SK-MEL-5 (cell line): ENCODE measurements at places on chromosomes 1 and 21. TPM values are rescaled to one million over a fixed set of nuclear protein-coding genes. Genes with fewer than 3 reads are reported as not detected.

Gene NECTIN4
- 0.11 and 0.21 TPM in 2 replicates for total RNA-seq

Gene CD1D
- total RNA-seq: not detected in 2 replicates

Gene HAO2
- total RNA-seq: 0.21 and 0.43 TPM in 2 replicates

Gene NCAM2
- 5.2 and 7.3 TPM in 2 replicates for total RNA-seq

Gene DYRK3
- 26.3 and 33.1 TPM in 2 replicates for total RNA-seq

Gene COL11A1
- total RNA-seq: 0.26 TPM in 1 of 2 replicates, not detected in the other

DNA sequence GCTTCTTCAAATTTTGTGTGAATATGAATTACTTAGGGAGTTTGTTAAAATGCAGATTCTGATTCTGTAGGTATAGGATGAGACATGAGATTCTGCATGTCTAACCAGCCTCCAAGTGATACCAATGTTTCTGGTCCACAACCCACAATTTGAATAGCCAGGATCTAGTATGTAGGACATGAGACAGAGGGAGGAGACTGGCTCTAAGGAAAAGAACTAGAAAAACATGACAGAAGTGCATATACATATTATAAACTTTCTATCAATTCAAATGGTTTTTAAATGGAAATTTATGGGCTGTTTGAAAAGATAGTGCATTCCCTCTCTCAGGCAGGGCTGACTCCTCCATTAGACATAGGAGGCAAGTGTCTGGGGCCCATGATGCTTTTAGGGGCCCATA, 33.9 kb upstream of the NPL start:
- no peak for DNase-seq

GRCh38 chr1:80925130-80925805, 875.5 kb upstream of the ADGRL2 start:
- DNase-seq: no peak

GRCh38 chr1:81671038-81671437, 129.7 kb upstream of the ADGRL2 start:
- DNase-seq: no peak

GRCh38 chr1:86997538-86997937, 83.1 kb downstream of the HS2ST1 start:
- DNase-seq: no peak

DNA sequence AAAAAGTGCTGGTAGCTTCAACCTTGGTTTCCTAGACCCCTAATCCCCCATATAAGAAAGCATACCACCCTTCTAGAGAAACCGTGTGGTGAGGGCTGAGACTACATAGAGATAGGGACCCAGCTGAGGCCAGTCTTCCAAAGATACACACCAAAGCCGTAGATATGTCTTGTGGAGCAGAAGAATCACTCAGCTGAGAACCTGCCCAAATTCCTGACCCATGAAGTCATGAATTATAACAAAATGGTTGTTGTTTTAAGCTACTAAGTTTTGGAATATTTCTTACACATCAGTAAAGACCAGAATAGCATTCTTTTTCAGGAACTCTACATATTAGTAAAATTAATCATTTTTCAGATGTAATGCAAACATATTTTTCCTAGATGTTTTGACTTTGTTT, 3.3 kb upstream of the SNRPE start:
- DNase-seq: peak; percentile 22

DNA sequence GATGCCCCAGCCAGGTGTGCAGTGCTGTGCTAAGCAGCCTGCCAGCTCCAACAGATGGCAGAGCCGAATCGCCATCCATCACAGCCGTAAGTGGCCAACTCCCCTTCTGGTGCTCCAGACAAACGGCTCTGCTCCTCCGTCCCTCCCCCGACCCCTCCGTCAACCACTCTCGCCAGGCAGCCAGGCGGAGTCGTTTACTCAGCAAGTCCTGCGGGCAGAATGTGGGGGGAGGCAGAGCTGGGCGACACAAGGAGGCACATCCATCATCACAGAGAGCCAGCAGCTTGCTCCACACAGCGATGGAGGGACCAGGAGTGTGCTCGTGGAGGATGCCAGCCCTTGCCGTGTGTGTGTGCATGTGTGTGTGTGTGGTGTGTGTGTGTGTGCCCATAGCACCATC, 206.6 kb upstream of the GRIK3 start:
- DNase-seq: no peak

- no peak for DNase-seq
Measured at GRCh38 chr1:182570611-182570970, 18.5 kb downstream of the RNASEL start.

GRCh38 chr1:198220428-198220827, 63.6 kb downstream of the NEK7 start:
- no peak for DNase-seq

DNA sequence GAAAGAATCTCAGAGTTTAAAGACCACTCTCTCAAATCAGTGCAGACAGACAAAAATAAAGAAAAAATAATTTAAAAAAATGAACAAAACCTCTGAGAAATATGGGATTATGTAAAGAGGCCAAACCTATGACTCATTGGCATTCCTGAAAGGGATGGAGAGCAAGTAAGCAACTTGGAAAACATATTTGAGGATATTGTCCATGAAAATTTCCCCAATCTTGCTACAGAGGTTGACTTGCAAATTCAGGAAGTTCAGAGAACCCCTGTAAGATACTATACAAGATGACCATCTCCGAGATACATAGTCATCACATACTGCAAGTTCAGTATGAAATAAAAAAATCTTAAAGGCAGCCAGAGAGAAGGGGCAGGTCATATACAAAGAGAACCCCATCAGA, 43.7 kb upstream of the IVNS1ABP start:
- no peak for DNase-seq

GRCh38 chr1:25338986-25339385, 852 bp downstream of the TMEM50A start:
- no peak for DNase-seq

GRCh38 chr1:215052256-215053015, 30.1 kb upstream of the KCNK2 start:
- DNase-seq: no peak

GRCh38 chr1:10415211-10415930, 14.9 kb upstream of the CENPS start:
- peak; percentile 50 for DNase-seq
